ENCODE measurements at places on chromosomes 2 and 18.

- no peak for DNase-seq
Measured at GRCh38 chr2:33421820-33422219, 54.6 kb upstream of the RASGRP3 start.

- DNase-seq: peak; percentile 43
Measured at GRCh38 chr2:172442072-172442895, 14.9 kb downstream of the ITGA6 start.

DNA sequence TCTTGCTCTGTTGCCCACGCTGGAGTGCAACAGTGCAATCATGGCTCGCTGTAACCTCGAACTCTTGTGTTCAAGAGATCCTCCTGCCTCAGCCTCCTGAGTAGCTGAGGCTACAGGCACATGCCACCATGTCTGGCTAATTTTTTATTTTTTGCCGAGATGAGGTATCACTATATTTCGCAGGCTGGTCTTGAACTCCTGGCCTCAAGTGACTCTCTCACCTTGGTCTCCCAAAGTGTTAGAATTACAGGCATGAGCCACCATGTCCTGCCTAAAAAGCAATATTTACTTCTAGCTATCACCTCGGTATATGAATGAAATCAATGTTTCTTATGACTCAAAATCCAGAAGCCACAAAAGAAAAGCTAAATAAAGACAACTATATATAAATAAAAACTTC lies 2.2 kb downstream of the BUB1 start:
- DNase-seq: no peak

- DNase-seq: no peak
Measured at GRCh38 chr2:128069769-128070168, 21.2 kb upstream of the UGGT1 start.

DNA sequence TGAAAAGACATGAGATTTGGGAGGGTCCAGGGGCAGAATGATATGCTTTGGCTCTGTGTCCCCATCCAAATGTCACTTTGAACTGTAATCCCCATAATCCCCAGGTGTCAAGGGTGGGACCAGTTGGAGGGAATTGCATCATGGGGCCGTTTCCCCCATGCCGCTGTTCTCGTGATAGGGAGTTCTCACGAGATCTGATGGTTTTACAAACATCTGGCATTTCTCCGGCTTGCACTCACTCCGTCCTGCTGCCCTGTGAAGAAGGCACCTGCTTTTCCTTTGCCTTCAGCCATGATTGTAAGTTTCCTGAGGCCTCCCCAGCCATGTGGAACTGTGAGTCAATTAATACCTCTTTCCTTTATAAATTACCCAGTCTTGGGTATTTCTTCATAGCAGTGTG lies 51.4 kb downstream of the LPIN1 start:
- no peak for DNase-seq

GRCh38 chr2:139365189-139365588 lies 585.0 kb upstream of the NXPH2 start:
- DNase-seq: no peak

DNA sequence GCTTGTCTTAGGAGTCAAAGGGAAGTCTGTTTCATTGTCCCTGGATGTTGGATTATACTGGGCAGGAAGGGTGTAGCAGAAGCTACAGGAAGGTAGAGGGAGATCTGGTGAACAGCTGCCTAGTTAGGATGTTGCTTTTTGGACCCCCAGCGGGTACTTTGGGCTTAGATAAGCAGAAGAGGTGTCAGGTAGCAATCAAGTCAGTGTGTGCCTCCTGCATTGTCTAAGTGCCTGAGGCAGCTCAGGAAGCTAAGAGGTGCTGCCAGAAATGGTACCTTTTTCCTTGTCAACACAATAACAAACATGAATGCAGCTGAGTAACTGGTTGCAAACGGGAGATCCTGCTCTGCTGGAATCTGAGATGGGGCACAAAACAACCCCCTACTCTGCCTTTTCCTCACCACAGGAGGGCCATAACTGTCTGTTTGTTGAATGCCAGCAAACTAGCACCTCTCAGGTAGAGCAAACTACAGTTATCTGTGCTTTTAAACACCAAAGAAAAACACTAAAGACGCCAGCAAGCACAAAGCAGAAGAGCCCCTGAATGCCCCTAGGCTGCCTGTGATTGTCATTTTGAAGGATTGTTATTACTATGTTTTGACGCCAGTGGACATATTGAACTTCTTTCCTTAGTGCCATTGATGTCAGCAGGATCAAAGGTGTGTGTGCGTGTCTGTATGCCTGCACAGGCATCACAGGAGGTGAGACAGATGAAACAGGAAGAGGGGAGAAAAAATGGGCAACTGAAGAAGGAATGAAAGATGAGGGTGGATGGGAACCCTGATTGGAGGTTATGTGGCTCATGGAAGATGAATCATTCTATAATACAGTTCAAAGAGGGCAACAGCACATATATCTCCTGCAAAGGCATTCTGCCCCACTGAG lies 151.4 kb downstream of the ETAA1 start:
- no peak for DNase-seq

- no peak for DNase-seq
Measured at GRCh38 chr18:76913583-76913982, 91.2 kb downstream of the ZNF236 start.

DNA sequence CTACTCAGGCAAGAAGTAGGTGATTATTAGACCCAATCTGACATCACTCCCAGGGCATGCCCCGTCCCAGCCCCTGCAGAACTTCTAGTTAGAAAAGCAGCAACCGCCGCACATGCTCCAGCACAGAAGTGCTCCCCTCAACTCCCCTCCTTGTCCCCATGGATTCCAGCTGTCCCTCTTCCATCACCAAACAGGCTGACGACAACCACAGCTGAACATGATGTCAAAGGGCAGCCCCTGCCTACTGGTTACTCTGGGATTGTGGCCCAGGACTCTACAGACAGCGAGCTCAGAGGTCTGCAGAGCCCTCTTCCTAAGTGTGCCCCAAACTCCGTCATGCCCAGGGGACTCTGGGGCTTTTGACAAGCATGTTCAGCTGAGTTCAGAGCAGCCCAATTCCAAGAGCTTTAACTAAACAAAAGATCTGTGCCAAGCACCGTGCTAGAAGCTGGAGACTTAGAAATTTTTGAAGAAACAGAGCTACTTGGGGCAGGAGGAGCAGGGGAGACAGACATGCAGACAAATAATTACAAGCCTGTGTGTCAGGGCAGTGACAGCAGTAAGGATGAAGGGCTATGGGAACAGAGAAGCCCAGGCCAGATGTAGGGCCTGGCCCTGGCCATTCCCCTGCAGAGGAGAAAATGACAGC lies 148.1 kb downstream of the BCL11A start:
- no peak for DNase-seq

DNA sequence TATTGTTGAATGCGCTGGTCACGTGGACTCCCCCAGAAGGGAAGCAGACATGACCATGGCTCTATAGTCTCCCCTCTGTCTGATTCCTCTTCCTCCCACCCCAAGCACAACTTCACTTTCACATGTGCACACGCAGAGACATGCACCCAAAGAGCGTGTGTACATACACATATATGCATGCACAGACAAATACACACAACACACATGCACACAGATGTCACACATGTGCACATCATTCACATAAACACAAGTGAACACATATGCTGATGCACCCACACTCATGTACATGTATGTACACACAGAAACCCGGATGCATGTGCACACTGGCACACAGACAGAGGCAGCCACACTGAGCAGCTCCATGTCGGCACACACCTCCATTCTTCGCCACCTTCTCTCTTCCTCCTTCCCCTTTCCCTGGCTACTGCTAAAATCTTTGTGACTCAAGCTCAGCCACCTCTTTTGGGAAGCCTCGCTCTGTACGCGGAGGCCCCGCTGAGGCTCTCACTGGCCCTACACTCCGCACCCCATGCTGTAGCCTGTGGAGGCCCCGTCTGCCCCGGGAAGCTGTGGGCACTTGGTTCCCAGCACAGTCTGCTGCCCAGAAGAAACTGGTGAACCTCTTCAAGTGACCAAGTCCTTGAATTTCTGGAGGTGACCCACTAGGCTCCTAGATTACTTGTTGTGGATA lies 101.6 kb upstream of the TEX51 start:
- DNase-seq: no peak

DNA sequence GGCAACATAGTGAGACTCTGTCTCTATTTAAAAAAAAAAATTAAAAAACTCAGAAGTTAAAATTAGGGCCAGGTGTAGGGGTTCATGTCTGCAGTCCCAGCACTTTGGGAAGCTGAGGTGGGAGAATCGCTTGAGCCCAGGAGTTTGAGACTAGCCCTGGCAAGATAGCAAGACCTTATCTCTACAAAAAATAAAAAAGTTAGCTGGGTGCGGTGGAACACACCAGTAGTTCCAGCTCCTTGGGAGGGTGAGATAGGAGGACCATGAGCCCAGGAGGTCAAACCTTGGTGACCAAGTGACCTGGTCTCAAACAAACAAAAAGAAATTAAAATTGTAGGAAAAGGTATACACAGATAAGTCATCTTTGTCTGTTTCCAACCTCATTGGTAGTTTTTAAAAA lies 11.3 kb downstream of the TTLL4 start:
- DNase-seq: no peak

- no peak for DNase-seq
Measured at GRCh38 chr2:99619151-99619550, 129.3 kb upstream of the REV1 start.

DNA sequence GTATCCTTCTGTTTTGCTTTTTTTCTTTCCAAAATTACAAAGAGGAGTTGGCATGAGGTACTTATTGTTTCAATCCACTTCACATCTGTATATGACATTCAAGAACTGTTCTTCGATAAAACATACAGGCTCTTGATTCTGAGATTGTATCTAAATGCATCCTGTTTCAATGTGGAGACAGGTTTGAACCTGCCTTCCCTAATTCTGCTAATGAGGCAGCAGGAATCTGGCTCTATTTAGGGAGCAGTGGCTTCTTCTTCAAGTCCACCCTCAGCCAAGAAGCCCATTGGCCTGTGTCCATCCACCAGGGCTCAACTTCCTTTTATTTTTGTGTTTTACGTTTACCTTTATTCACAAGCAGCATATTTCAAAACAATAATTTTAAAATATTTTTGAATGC lies 84.8 kb upstream of the PIK3C3 start:
- no peak for DNase-seq

- DNase-seq: no peak
Measured at GRCh38 chr2:120642646-120643045, 93.0 kb upstream of the GLI2 start.

DNA sequence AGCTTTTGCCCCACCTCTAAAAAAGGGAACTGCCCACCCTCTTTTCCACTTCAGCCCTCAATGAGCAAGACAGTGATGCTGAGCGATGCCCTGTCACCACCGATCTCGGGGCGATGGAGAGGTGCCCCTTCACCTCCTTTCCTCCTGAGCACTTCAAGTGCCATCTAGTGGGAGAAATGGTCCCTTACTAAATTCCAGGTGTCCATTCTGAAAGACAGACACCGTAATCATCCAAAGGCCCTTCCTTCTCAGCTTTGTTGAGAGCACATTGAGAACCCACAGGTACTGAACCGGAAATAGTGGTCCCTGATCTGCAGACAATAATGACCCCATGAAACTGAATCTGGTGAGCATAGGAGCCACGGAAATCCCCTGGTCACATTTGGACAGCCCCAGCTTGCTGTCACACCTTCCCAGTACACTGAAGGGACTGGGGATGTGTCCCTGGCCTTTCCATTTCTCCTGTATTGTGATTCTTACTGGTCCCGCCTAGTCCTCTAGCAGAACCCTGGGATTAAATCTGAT lies 38.5 kb downstream of the KCTD18 start:
- DNase-seq: peak; percentile 73

- no peak for DNase-seq
Measured at GRCh38 chr2:230327418-230328154, 593 bp downstream of the SP140L start.

DNA sequence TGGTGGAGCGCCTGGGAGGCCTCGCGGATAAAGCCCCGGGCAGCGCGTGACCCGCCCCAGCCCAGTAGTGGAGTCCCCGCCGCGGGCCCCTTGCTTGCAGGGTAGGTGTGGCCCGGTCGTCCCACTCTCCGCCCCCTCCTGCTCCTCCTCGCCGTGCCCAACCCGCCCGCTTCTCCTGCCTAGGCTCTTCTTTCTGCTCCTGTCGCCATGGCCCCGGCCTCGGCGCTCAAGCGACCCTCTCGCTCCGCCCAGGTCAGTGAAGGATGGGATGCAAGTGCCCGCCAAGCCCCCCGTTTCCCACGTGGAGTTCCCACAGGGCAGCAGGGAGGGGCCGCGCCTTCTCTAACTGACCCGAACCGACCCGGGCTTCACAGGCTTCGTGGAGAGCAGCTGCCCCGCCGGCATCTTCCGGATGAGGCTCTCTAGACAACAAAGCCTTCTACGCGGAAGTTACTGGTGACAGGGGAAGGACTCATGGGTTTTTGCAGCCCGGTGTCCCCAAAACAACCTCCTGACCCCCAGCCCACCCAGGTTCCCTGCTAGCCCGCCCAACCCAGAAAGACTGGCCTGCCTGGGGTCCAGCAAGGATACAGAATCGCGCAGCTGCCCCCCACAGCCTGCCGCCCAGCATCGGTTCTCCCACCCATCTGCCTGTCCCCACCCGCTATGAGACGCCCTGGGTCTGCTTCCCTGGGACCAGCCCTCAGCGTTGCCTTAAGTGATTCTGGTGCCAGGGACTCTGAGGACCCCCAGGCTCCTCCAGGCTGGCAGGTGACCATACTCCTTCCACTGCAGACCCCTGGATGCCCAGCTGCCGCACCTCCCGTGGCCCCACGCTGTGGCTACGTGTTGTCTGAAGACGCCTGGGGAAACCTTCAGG lies 32.8 kb downstream of the TTC32 start:
- DNase-seq: peak; percentile 74

DNA sequence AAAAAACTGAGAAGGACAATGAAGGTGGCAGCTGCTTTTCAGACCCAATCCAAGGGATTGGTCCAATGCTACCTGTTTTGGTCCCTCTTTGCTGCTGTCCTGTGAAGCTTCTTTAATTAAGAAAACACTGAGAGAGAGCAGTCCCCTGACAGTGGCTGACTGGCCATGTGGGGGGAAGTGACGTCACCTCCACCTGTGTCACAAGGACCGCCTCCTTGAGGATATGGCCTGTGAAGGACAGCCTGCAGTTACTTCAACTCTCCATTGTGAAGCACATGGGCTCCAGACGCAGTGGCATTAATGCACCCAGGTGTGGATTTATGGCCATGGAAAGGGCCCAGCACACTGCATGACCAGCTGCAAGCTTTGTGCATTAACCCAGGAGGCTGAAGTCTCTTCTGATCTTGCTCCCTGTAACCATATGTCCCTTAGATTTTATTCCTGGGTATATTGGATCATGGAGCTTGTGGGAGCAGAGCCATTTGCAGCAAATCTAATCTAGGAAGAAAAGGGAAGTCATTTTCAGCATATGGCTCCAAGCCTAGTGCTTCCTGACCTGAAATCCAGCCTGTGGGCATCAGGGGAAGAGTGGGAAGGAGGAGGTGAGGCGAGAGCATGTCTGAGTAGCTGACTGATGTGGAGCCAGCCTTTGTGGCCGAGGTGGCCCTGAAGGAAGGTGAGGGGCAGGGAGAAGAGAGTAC lies 32.2 kb downstream of the KIF5C start:
- DNase-seq: no peak

- no peak for DNase-seq
Measured at GRCh38 chr2:198916548-198917080, 541.1 kb downstream of the SATB2 start.
